ENCODE measurements at places on chromosomes 7 and 10.

DNA sequence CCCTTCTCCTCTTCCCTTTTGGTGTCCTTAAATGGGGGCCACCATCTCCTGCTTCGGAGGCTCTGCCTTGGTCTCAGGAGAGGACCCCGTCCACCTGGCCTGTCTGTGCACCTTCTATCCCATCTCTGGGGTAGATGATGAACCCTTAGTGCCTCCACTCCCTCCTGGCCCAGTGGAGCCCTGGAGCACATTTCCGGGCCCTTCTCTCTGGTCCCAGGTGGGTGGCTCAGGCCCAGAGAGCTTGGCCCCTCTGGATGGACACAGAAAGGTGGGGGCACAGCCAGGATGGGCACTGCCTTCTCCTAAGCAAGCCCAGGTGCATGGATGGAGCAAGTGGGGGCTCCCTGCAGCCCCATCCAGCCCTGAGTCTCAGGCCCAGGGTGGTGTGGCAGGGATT, 121.4 kb upstream of the RET start:
- DNase-seq = no peak

- no peak for DNase-seq
These were observed 40.9 kb downstream of the NSUN6 start for GRCh38 chr10:18610517-18610916.

DNA sequence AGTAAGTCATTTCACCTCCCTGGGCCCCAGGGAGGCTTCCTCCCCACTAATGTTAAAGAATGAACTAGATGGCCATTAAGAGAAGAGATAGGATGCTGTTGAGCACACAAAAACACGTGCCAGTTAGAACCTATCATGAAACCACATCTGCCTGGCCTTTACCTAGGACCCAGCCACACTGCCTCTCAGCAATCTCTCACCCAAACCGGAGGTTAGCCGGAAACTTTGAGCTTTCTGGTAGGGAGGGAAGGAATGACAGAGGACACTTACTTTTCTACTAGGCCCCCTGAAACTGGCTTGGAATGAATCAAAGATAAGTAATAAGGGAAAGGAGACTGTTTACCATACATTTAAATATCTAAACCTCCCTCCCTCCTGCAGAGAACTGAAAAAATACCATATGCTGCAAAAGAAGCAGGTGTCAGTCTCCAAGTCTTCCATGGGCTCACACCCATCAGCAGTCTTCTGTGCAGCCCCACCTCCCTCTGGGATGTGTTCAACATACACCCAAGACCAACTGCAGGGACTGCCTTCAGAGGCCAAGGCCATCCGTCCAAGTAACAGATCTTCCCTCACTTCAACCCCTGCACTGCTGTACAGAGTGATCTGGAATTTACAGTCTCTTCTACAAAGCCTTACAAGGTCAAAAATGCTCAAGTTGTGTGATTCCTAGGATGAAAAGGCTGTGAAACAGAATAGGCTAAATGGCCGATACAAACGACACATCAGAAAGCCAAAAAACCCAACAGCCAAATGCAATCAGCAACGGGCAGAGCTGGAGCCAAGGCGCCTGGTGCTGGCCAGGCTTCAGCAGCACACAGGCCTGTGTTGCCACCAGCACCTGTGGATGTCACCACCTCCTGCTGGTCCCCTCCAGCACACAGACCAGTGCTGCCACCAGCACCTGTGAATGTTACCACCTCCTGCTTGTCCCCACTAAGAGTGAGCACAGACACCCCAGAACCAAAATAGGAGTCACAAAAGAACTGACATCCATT, 42.4 kb downstream of the SORBS1 start:
- no peak for DNase-seq

DNA sequence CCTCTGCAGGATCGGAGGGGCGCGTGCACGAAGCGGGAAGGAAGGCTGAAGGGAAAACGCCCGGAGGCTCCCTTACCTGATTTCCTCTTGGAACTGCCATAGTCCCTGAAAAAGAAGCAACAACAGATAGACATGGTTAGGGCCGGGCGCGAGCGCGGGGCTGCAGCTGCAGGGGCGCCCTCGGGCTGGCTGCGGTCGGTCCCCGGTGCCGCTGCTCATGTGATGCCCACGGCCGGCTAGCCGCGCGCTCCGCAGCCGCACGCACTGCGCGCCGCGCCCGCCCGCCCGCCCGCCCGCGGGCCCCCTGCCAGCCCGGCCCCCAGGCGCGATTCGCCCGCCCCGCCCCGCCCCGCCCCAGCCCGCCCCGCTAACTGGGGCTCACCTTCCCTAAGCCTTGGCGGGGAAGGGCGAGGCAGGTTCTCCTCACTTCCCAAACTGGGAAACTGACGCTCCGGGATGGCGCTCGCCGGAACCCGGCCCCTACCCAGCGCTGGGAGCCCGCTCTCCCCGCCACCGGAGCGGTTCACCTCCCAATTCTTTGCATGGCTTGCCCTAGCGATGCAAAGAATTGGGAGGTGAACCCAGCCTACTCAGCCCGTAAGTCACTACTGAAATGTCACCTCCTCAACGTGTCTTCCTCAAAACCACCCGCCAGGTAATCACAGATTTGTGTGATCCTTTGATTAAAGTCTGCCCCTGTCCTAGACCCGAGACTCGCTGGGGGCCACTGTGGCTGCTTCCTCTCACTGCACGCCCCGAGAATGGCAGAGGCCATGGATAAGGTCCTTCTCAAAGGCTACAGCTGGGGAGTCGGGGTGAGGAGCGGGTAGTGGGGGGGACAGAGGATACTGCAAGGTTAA, 162.2 kb downstream of the SH3PXD2A start:
- peak; percentile 69 for DNase-seq

- DNase-seq = no peak
These were observed 13.1 kb upstream of the PDK4 start for GRCh38 chr7:95609277-95609971.

DNA sequence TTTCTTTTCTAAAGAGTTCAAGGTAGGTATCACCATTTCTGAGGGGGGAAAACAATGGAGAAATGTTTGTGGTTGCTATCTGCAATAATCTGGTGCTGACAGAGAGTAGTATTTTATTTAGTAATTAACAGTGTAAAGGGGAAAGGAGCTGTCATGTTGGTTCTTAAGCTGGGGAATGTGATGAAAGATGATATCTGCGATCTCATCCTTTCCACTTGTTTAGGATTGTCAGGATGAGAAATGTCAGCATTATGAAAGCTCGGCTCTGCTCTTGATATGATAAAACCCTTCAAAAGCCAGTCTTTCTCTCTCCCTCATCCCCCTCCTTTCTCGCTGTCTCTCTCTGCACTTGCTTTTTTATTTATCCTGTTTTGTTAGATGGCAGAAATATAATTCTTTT, 106.1 kb downstream of the POU6F2 start:
- no peak for DNase-seq

- DNase-seq = no peak
These were observed 563.6 kb upstream of the SEMA3D start for GRCh38 chr7:85750454-85750949.

GRCh38 chr7:1676550-1677078, 6.5 kb downstream of the ELFN1 start:
- no peak for DNase-seq

- DNase-seq = no peak
These were observed 85.5 kb downstream of the PARD3 start for GRCh38 chr10:34729619-34730018.

DNA sequence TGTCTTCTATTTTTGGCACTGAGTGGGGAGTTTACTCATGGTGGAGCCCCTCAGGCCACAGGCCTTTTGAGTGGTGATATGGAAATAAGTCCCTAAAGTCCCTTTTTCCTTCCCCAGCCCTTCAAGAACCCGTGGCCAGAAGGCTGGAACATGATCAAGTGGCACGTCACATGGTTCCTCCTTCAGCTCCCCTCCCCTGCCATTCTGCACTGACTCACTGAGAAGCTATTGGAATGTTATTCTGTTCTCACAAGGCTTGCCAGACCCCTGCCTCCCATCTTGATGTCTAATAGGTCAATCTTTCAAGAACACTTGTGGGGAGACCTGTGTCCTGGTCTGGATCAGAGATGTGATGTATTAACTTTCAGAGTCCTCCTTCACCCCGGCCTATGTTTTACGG, 279.8 kb downstream of the SEC23IP start:
- no peak for DNase-seq

GRCh38 chr7:65475040-65475726, 101.5 kb downstream of the ZNF92 start:
- DNase-seq = no peak

DNA sequence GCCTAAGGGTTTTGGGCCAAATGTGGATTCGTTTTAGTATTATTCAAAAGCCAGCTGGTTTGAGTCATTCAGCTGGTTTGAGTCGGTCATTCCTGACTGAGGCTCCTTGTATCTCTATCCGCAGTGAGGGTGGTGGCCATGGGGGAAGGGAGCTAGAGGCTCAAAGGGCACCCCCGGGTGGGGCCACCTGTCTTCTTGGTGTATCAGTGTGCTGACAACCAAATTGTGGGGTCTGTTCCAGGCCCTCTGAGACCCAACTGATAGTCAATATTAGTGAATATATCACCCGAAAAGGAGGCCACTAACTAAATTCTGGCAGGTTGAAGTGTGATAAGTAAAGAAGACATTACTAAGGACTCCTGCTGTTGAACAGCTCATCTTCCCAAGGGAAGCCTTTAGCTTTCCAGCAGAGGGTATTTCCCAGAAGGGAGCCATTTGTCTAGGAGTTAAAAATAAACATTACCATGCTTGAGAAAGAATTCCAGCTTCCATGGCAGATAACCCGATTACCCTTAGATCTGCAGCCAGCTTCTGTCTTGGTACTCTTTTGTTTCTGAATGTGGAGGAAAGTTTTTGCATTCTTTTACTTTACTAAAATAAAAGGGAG, 29.9 kb upstream of the DDX50 start:
- no peak for DNase-seq

DNA sequence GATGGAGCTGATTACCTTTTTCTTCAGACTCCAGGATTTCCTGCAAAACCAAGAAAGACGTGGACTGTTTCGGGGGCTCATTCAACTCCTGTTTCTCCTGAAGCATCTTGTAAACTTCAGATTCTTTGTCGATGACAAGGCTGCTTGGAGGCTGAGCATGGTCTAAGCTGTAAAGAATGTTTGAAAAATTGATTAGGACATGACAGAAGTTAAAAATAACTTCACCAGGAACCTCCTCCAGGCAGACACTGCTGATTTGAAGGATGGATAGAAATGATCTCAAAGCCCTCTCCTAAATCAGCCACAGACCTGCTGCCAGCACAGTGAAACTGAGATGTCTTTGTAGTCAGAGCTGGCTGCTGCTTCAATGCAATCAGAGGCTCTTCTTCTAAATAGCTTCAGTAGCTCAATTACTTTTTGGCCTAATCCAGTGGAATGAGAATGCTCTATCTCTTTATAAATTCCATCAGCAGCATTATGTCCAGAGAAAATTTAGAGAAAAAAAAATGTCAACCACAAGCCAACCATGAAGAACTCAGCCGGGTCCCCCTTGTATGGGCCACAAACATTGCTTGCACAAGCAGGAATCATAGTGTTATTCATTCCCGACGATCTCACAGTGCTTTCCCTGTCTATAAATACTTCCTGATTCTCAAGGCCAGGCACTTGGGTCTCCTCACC, 43.5 kb downstream of the PDLIM1 start:
- DNase-seq = no peak

- no peak for DNase-seq
These were observed 47.0 kb downstream of the CCDC71L start for GRCh38 chr7:106613848-106614560.

DNA sequence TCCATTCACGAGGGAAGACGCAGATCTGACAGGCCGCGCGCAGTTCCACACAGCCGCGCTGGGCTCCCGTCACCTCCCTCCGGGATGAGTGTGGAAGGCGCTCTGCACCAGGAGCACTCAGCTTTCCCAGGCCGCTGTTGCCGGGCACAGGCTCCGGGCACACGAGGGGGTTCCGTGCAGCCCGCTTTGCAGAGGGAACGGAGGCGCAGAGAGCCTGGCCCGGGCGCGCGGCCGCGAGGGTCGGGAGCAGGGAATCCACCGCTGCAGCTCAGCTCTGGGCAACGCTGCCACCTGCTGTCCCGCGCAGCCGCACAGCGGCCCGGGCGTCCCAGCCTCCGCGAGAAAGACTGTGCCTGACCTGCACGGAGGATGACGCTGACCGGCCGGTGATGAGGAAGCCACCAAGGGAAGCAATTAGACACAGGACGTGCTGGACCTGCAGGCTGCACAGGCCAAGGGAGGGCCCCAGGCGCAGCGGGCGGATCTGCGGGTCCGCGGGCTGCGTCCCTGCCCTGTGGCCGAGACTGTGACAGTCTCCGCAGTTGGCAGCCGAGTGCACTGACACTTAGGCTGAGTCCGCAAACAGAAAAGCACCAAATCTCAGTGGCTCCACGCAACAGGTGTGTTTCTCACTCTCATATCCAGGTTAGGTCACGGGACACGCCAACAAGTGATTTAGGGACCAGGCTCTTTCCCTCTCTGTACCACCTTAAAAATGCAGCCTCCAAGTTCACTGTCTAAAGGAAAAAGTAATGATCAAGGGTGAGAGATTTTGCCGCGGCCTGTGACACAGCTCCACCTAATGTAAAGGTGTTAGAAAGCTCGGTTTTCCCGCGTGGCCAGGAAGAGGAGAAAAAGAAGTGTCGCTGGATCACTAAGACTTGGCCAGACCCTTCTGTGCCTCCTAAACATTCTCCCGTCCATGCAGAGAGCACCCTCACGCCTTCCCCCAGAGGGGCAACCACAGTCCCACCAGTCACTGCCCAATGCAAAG, 94.5 kb downstream of the SEC61G start:
- DNase-seq = peak; percentile 37

DNA sequence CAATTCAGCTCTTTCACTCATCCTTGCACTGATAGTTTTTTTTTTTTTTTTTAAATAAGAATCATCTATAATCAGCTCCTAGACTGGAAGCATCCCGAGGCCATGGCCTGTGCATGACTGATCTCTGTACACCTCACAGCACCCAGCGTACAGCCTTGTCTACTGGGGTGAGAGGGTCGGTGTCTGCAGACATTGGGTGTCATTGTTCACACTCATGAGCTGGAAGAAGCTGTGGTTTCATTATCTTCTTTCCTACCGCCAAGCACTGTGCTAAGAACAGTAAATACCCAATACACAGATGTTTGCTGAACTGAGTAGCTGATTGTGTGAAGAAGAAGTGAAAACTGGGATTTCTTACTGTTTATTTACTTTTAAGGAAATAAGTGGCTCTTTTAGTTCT, 123.6 kb downstream of the CLEC2L start:
- no peak for DNase-seq

- no peak for DNase-seq
These were observed 32.2 kb downstream of the PLXDC2 start for GRCh38 chr10:19848226-19848985.

- DNase-seq = no peak
These were observed 51.8 kb downstream of the PYROXD2 start for GRCh38 chr10:98363220-98363619.

GRCh38 chr7:111654343-111654742, 92.1 kb upstream of the IMMP2L start:
- DNase-seq = no peak

DNA sequence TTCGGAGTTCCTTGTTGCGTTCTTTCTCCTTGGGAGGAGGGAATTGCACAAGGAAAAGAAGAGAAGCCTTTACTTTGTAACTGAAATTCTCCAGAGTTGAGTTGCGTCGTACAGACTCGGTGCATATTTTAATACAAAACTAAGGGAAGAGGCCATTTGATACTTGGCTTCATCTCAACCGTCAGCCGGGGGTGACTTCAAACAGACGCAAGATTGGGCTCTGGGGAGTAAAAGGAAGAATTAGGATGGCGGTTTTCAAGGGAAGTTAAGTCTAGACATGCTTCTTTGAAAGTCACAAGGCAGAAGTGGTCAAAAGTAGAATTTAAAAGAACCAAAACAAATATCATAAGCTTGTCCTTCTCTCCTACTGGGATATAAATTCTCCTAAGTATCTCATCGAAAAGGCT, 1.6 kb downstream of the PRR15 start:
- no peak for DNase-seq

All from GM12892 (cell line).